ENCODE measurements at places on chromosomes 16 and 17.

DNA sequence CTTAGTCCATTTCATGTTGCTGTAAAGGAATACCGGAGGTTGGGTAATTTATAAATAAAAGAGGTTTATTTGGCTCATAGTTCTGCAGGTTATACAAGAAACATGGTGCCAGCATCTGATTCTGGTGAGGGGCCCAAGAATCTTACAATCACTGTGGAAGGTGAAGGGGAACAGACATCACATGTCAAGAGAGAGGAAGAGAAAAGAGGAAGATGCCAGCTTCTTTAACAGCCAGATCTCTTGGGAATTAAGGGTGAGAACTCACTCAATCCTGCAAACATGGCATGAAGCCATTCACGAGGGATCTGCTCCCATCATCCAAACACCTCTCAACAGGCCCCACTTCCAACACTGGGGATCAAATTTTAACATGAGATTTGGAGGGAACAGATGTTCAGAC, 49.5 kb downstream of the BMERB1 start:
- DNase-seq = no peak

- no peak for DNase-seq
Observed at GRCh38 chr17:50360486-50361115, 12.4 kb downstream of the MRPL27 start.

- no peak for DNase-seq
Observed at GRCh38 chr16:57000271-57001025, 11.1 kb downstream of the NLRC5 start.

- no peak for DNase-seq
Observed at GRCh38 chr17:43517615-43518386, 28.3 kb downstream of the ETV4 start.

- DNase-seq = no peak
Observed at GRCh38 chr16:50745940-50746339, 4.1 kb downstream of the CYLD start.

DNA sequence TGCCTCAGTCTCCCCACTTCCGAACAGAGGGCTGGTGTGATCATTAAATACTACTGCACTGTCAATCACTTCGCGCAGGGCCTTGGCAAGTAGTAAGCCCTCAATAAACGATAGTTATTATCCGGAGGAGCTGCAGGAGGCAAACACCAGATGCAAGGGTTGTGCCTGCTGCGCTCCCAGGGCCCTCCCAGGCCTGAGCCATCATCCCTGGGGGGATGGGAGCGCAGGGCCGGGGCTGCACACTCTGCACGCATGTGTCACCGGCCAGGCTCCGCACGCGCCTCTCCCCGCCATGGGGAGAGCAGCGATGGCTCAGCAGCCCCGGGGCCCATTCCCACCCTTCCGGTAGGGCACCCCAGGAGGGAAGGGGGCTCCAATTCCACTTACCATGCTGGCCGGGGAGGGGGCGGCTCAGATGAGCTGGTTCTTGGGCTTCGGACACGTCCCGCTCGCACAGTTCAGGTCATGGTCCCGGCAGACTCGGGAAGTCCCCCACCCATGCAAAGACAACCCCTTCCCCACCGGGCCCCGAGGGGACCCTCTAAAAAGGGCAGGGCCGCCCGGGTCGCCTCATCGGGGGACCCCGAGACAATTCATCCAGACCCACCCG, 681 bp downstream of the XPO6 start:
- peak; percentile 27 for DNase-seq

- no peak for DNase-seq
Observed at GRCh38 chr17:76492989-76493501, 8.2 kb downstream of the RHBDF2 start.

DNA sequence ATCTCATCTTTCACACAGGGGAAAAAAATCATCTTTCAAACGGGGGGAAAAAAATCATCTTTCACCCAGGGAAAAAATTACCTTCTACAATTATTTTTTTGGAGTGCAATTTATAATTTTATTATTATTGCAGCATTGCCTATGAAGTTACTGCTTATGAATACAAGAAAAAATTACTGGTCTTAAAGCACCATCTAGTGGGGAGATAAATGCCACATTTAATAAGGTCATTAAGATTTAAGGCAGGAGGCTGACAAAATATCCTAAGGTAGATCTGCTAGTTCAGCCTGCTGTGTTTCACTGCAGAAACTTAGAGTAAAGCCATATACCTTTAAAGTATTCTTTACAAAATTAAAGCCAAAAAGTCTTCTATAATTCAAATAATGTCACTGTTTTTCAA, 13.7 kb downstream of the SHCBP1 start:
- DNase-seq = no peak

- DNase-seq = no peak
Observed at GRCh38 chr16:88523309-88524161, 46.7 kb upstream of the ZC3H18 start.

GRCh38 chr17:200586-200985, 19.1 kb upstream of the DOC2B start:
- DNase-seq = no peak

- DNase-seq = no peak
Observed at GRCh38 chr17:75502721-75503329, 12.5 kb downstream of the CASKIN2 start.

- DNase-seq = no peak
Observed at GRCh38 chr17:61806081-61806828, 57.1 kb downstream of the BRIP1 start.

- no peak for DNase-seq
Observed at GRCh38 chr17:35423761-35424160, 8.5 kb downstream of the SLFN12 start.

GRCh38 chr17:20300436-20300934, 166.9 kb downstream of the LGALS9B start:
- no peak for DNase-seq

- no peak for DNase-seq
Observed at GRCh38 chr16:17476414-17477259, 5.9 kb upstream of the XYLT1 start.

DNA sequence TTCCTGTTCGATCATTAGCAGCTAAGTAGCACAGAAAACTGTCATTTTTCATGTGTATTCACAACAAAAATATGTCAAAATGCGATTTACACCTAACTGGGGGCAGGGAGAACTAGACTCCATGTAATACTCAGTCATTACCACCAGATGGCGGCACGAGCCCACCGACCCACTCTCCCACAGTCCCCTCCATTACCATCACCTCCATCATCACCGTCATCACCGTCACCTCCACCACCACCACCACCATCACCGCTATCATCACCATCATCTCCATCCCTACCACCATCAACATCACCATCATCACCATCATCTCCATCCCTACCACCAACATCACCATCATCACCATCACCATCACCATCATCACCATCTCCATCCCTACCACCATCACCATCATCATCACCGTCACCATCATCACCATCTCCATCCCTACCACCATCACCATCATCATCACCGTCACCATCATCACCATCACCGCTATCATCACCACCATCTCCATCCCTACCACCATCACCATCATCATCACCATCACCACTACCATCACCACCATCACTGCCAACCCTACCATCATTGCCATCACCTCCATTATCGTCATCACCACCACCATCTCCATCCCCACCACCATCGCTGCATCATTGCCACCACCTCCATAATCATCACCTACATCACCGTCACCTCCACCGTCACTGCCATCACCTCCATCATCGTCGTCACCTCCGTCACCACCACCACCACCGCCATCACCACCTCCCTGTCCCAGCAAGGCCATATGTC, 14.4 kb downstream of the NDUFAF8 start:
- peak; percentile 24 for DNase-seq

DNA sequence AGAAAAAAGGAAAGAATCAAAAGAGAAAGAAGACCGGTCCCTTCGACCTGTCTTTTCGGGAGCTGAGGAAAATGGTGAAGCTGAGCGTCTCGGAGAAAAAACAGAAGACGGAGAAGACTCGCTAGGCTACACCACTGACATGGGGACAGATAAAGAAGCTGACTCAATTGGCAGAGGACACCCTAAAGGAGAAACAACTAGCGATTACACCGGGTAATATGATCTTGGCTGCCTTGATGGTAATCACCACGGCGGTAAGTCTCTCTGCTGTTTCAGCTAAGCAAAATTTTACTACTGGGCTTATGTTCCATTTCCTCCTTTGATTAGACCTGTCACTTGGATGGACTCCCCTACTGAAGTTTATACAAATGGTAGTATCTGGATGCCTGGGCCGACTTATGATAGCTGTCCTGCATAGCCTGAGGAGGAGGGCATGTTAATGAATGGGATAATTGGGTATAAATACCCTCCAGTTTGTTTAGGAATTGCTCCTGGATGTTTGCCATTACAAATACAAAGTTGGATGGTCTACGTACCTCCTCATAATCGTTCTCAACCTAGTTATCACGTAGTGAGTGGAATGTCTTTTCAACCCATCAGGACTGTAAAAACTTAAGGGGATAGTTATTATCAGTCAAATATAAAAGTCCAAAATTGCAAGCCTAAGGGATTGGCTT, 24.1 kb downstream of the ALOX15B start:
- DNase-seq = no peak

- no peak for DNase-seq
Observed at GRCh38 chr16:27228045-27228444, 24.7 kb downstream of the KDM8 start.

GRCh38 chr16:82229800-82230619, 60.0 kb upstream of the MPHOSPH6 start:
- DNase-seq = peak; percentile 28

GRCh38 chr16:89417352-89417751, 73.0 kb downstream of the ANKRD11 start:
- no peak for DNase-seq

GRCh38 chr17:1758807-1759206, 3.1 kb upstream of the SERPINF1 start:
- DNase-seq = no peak

- no peak for DNase-seq
Observed at GRCh38 chr17:17387498-17388362, 84.6 kb downstream of the NT5M start.

DNA sequence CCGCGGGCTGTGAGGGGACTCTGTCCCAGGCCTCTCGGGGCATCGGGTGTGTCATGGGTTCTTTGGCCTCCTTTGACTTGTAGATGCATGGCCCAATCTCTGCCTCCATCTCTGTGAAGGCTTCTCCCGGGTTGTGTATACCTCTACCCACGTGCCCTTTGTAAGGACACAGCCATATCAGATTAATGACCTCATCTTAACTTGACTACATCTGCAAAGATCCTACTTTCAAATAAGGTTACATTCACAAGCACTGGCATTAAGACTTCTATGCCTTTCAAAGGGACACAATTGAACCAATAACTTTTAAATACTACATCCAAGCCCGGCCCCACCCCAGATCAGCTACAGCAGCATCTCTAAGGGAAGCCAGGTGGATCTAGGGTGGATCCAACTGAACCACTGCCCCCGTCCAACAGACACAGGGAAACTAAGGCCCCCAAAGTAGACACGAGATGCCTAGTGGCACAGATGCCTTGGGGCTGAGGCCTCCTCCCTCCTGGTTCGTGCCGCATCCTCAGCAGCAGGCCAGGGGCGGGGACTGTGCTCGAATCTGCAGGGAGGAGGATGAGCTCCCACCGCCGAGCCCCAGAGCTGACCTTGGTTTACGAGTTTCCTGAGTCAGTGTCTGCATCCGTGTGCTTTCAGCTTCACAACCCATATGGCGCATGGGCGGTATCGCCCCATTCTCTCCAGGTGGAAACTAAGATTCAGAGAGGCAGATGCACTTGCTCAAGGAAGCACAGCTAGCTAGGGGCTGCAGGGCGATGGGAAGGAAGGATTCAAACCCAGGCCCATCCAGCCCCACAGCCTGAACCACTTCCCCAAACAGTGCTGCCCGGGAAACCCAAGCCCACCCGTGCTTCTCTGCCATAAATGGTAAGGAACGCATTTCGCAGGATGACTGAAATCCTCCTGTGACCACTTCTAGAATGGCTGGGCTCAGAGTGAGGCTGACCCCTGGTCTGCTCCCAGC, 353.3 kb downstream of the C16orf95 start:
- DNase-seq = no peak

DNA sequence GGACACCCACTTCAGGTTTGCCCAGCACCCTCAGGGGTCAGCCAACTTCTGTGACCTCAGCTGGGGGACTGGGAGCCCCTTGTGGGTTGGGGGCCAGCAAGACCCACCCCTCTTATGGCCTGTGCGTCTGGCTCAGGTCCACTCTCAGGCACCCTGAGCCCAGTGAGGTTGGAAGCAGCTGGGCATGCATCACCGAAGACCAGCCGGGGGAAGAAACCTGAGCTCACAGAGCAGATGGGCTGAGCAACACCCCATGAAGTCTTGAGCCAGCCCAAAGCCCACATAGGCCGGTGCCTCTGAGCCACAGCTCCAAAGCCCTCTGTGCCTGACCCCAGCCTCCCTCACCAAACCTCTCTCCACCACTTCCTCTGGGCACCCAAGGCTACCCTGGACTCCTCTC, 166.7 kb downstream of the RBFOX3 start:
- DNase-seq = no peak

DNA sequence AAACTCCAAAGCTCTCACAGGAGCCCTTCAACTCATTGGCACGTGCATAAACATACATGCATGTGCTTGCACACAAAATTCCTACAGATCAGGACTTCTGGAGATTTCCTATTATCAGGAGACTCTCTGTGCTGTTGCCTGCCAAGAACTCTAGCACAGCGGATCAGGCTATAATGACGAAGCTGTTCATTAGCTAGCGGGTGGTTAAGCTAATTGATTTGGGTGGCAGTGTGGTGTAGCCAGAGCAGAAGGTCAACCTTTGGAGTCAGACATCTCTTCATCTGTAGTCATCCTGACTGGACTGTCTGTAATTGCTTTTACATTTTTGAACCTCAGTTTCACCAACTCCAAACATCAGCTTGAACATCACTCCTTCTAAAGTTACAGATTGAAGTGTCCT, 69.0 kb downstream of the KIF2B start:
- DNase-seq = no peak

- DNase-seq = no peak
Observed at GRCh38 chr17:65181237-65182061, 44.3 kb downstream of the RGS9 start.

- no peak for DNase-seq
Observed at GRCh38 chr16:23293016-23293415, 9.1 kb upstream of the SCNN1B start.

DNA sequence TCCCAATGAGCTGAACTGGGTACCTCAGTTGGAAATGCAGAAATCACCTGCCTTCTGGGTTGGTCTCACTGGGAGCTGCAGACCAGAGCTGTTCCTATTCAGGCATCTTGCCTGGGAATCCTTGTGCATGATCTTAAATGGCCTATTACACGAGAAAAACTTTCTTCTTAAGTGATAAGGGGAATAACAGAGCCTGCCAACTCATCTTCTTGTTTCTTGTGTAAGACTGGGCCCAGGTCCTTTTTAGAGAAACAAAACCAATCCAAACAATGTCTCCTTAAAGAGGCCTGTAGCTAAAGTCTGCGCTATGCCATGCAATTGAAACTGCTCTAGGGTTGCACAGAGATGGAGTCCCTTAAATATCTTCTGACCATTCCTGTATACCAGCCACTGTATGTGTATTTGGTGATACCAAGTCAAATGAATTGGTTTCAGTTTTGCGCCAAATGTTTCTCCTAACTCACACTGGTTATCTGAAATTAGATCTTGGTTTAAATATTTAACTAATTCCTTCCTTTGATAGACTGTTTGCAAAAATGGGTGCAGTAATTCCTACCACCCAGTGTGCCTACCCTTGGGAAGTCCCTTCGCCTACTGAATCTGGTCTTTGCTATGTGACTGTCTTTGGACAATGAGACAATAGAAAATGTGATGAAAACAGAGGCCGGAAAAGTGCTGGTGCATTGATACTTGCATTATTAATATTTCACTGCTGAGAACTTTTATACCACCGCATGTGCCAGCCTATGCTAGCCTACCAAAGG, 6.5 kb upstream of the CCL23 start:
- DNase-seq = no peak
